NCI-H524 (cell line): ENCODE measurements at places on chromosomes 7 and 10.

DNA sequence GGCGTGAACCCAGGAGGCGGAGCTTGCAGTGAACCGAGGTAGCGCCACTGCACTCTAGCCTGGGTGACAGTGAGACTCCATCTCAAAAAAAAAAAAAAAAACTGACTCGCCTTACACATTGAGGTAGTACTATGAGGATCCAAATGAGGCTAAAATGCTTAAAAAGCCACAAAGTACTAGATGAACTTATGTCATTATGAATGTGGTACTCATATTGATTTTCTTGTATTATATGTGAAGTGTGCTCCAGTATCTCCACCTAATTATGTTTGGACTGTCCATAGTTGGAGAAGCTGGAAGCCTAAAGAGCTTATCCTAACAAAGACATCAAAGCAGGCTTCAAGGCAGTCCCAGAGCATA lies 9.1 kb downstream of the CCNY start:
- DNase-seq, result no peak

- no peak for DNase-seq
Observed at GRCh38 chr10:130432271-130432670, 296.1 kb downstream of the GLRX3 start.

- DNase-seq, result no peak
Observed at GRCh38 chr10:66837335-66837734, 88.5 kb upstream of the LRRTM3 start.

DNA sequence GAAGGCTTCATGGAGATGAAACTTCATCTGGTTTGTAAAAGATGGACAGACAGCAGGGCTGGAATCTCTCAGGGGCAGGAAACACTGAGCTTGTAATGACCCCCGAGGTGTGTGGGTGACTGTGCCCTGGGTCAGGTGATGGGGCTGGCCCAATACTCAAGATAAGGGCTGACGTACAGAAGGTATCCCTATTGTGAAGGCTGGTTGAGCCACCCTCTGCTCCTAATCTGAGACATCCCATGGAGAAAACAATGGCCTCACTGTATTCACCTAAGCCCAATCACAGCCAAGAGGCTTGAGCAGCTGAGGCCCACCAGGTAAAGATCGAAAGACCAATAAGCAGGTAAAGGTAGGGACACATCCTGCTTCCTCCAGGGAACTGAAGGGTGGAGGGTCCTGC lies 34.8 kb upstream of the NUB1 start:
- DNase-seq, result no peak

DNA sequence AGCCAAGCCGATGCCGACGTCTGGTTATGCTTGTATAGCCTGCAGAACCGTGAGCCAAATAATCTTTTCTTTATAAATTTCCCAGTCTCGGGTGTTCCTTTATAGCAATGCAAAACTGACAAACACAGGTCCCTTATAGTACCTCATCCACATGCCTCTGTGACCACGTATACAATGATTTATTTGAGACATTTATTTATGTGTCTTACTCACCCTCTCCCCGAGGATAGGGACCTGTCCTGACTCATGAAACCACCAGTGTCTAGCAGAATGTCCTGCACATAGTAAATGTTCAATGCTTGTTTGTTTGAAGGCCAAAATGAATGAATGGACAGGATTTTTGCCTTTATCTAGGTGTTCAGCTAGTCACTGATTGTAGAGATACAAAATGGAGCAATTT lies 147.9 kb upstream of the FZD8 start:
- DNase-seq, result no peak

- DNase-seq, result no peak
Observed at GRCh38 chr10:80064120-80064886, 14.2 kb upstream of the TMEM254 start.

DNA sequence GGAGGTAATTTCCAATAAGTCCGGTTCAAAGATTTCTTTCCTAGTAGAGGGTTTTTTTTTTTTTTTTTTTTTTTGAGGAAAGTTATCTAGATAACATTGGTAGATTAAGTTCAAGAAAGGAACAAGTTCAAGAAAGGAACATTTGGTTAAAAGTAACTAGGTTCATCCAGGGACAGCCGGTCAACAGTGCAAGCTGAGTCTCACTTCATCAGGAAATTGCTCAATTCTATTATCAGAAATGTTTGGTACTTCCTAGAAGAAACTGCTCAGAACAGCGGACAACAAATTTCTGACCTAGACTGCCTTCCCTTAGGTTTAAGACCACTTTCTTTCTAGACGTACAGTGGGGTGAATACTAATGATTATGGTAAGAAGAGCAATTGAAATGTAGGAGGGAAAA lies 3.7 kb upstream of the IL2RA start:
- DNase-seq, result no peak

GRCh38 chr7:151692721-151693120 lies 173.0 kb upstream of the RHEB start:
- no peak for DNase-seq

DNA sequence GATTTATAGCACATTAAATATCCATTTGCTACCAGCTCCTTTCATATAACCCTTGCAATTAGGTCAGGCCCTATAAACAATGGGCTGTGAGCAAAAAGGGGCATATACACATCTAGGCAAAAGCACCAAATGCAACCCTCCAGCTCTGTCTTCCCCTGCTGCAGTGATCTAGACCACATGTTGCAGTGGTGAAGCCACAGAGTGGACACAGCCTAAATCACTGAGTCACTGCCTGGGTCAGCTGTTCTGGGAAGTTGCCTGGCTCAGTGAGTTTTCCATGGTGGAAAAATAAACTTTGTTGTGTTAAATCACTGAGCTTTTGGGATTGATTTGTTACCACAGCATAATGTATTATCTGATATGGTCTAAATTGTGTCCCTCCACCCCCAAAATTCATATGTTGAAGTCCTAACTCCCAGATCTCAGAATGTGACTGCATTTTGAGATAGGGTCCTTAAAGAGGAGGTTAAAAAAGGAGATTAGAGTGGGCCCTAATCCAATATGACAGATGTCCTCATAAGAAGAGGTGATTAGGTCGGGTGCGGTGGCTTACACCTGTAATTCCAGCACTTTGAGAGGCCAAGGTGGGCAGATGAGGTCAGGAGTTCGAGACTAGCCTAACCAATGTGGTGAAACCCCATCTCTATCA lies 70.4 kb downstream of the ZFAND4 start:
- DNase-seq, result no peak

DNA sequence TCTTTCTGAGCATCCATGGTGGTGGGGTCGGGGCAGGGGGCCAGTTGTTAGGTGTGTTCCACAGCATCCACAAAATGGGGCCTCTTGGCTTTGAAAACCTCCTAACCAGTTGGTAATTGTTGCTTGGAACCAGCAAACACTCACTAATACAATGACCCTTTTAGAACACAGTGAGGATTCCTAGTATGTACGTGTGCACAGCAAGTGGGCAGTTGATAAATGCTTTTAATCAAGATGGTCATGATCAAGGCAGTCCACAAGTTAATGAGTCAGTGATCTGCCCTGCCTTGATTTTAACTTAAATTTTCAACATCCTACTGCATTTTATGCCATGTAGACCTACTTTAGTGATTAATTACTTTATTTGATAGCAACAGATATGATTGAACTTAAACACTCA lies 103.1 kb downstream of the ETV1 start:
- DNase-seq, result no peak

DNA sequence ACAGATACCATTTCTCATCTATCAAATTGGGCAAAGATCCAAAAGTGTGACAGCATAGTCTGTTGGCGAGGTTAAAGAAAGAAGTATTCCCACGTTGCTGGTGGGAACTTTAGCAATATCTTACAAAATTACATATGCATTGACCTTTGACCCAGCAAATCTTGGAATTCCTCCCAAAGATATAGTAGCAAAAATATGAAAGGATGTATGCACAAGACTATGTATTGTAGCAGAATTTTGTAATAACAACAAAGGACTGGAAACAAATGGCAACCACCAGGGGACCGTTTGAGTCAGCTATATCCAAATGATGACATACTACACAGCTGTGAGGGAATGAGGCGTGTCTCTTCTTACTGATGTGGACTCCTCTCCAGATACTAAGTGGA lies 50.2 kb downstream of the KCNH2 start:
- DNase-seq, result peak; percentile 4

- DNase-seq, result no peak
Observed at GRCh38 chr7:127396184-127396583, 3.7 kb upstream of the ZNF800 start.

DNA sequence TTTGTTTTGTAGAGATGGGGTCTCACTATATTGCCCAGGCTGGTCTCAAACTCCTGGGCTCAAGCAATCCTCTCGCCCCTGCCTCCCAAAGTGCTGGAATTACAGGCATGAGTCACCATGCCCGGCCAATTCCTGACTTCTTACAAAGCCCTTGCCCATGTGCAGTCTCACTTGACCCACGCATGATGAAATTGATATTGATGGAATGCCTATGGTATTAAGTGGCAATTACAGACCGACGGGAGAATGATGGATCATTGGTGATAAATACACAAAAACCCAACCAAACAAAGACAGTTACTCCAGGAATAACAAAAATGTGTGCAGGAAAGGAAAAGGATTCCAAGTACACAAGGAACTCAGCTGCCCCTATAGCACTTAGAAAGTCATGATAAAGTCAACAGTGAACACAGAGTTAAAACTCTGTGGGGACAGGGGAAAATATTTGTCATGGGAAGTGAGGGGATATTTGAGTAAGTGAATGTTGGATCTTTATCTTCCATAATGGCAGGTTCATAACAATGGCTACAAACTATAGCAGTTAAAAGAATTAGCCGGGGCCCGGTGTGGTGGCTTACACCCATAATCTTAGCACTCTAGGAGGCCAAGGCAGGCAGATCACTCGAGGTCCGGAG lies 21.6 kb downstream of the HIP1 start:
- DNase-seq, result no peak

- DNase-seq, result no peak
Observed at GRCh38 chr7:112420236-112420861, 29.9 kb upstream of the IFRD1 start.

DNA sequence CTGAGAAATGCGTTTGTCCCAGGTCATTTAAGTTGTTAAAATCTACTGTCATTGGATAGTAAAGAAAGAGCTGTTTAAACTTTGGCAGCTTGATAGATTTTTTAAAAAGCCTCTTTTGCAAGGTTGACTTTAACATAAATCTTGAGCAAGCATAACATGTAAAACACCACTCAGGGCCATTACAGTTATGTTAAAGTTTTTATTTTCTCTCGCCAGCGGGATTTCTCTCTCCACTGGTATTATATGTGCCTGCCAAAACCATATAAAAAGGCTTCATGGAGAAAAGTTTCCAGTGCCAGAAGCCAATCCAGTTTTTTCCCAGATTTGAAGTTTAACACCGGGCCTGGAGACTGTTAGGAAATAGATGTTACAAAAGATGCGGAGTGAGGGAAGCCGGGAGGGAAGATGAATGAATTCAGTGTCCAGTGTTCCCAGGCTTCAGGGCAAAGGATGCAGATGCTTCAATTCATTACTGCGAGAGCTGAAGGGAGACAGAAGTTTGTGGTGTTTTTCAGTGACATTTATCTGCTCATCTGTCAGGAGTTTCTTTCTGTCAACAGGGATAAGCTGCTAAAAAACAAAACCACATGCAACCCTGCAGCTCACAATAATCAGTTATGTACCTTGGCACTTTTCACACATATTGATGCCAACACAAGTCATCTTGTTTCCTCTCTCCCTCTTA lies 155.5 kb downstream of the SPAG6 start:
- DNase-seq, result no peak

- no peak for DNase-seq
Observed at GRCh38 chr10:642186-642890, 47.1 kb downstream of the DIP2C start.
